HFF-Myc (cell line): ENCODE measurements at places on chromosomes 5 and 9.

DNA sequence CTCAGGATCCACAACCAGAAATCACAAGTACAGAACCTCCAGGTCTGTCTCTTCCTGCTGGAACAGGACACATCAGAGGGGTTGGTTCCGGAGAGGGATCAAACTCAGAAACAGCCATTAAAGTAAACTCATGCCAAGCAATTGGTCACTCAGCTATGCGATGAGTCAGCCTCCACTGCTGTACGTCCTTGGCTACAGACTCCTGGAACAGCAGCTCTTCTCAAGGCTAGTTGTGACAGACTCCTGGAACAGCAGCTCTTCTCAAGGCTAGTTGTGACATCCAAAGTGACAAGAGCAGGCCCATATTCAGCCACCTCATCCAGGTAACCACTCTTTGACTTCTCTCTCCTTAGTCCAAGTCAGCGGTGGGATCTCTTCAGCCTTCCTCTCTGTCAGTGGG is at the start of gene SPINK13:
TSS of gene SPINK13 (plus strand) at position 229 of the 400 bp plus-strand sequence. CDS start 1,279 bp downstream, outside the sequence.
- DNase-seq: no peak

DNA sequence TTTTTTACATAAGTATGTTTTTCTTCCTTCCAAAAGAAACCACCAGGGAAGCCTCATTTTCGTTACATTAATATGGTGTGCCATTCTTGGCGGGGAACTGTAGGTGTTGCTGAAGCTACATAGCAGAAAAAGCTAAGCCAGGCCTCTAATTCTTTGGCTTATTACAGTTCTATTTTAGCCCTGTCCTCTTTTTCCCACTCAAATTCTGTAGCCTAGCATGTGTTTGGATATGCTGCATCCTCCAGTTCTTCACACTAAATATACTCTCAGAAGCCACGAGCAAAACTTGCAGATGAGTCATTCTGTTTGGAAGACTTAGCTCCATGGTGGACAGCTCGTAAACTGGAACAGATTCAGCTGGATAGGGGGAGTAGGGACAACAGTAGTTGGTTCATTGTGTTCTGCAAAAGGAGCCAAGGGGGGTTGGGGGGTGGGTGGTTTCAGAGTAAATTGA is 369.4 kb downstream of the TMEM161B start:
- DNase-seq: no peak

DNA sequence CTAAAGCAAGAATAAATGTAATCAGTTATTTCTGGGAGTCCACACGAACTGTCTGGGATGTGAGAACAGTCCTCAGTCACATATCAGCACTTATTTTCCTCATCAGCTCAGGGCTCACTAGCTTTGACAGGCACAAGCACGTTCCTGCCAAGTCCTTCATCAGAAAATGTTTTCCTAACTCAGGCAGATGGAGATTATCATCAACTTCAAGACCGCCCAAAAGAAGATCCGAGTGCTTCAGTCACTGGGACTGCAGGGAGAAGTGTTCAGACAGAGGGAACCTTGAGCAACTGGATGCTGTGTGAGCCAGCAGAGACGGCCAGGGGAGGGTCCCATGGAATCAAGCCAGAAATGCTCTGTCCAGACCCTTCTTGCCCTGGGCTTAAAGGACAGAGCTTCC is 189.4 kb downstream of the NXNL2 start:
- DNase-seq: no peak

DNA sequence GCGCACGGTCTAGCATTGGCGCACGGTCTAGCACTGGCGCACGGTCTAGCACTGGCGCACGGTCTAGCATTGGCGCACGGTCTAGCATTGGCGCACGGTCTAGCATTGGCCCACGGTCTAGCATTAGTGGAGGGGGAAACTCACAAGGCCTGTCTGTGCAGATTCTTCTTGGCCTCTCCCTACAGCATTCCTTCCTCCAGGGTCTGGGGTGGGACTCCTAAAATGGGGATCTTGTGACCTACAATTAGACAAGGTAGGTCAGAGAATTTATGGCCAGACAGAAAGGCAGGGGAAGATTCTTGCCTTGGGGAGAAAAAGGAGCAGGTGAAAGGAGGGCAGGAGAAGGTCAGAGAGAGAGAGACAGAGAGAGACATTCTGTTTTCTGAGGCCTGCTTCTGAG is 5.4 kb upstream of the GBGT1 start:
- DNase-seq: no peak

DNA sequence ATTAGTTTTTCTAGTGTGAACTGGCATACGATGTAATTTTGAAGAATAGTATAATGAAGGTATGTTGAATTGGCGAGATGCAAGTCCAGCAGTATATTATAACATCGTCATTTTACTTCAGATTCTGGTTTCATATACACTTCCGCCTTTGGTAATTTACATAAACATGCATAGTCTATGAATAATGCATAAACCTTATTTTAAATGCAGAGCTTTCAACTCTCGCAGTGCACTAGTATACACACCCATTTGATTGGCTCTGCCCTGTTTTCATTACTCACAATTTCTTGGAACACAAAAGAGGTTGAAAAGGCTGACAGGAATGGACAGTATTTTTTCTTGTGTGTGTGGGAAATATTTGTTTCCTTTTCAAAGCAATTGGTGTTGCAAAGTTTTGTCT is 128.9 kb upstream of the CCNH start:
- no peak for DNase-seq

GRCh38 chr5:32866138-32866537 is 155.0 kb downstream of the NPR3 start:
- no peak for DNase-seq

DNA sequence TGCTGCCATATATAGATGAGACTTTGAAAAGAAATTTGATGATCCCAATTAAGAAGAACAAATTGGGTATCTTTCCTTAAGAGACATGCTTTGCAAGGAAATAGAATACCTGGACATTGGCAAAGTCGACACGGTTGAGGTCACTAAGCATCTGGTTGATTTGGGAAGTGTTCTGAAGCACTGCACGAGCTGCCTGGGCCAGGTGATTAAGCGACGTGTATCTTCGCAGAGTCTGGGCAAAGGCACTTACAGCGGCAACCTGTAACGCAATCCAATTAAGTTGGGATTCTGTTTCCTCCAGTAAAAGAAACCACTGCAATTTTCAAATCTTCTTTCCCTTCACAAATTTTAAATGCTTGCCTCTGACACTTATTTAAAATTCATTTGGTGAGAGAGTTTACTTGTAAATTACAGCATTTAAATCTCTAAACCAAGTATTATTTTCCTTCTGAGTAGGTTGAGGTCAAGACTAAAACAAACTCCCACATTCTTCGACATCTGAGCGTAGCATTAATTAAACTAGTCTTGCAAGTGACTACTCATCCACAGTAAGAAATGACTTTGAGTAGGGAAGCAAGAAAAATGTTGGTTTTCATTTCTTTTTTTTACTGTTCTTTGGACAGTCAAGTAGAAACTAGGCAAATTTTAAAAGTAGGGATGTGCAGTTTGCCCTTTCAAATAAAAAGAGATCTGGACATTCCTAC is 262.8 kb downstream of the RFX3 start:
- no peak for DNase-seq

GRCh38 chr5:153490118-153491037 is at the start of gene GRIA1:
Gene GRIA1, plus strand, starts transcription at chr5:153490670.
- no peak for DNase-seq

DNA sequence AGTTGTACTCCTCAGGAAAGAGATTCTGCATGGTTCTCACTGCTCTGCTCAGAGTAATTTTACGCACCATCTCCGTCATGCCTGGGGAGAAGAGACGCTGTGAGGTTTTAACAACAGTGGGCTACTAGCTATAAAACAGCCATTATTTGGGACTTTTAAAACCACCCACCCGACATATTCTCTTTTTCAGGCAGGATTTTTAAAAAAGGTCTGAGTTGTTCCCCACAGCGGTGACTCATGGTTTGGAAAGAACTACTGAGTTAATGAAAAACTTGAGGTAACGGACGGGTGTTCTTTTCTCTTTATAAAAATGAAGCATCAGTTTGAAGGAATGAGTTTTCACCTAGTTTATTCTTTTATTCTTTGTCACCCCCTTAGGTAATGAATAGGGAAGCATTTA is 61.3 kb downstream of the TTLL11 start:
- DNase-seq: no peak

GRCh38 chr5:73267766-73268435 is 94.9 kb downstream of the TMEM174 start:
- DNase-seq: no peak

DNA sequence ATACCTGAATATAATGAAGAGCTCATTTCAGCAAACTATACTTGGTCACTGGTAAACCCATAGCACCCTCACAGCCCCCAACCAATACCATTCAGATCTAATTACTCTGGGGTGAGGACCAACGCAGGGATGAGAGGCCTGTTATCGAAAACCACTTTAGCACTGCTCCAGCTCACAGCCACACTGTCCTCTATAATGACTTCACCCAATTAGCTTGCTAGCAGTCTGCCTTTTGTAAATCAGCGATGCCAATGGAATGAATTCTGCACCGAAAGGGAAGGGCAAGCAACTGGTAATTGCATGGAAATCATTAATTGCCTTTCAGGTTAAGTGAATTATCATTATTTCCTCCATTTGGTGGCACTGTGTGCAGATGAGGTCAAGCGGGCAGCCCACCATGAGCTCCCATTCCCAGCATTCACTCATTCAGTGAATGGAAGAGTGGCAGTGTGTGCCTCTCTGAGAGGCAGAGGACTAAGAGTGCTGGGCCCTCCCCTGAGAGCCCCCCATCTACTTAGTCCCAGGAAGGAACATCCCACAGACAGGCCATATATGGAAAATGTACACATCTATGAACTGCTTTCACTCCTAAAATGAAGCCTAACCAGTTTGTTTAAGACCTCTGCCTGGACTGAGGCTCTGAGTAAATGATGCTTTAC is 262.1 kb downstream of the SPOCK1 start:
- DNase-seq: no peak

GRCh38 chr5:180470966-180471582 is 23.1 kb upstream of the CNOT6 start:
- no peak for DNase-seq

DNA sequence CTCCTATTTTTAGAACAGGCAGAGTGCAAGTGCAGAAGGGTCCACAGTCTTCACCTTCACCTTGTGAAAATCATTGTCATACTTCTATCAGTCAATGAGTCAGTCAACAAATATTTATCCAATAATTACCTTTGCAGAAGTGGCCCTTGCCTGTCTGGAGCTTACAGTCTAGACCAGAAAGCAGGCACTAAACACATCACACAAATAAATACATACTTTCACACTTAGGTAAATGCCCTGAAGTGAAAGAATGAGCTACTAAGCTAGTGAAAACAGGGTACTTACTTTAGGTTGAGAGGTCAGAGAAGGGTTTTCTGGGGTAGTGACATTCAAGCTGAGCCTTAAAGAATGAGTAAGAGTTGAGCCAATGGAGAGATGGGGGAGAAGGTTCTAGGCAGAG is 421.9 kb upstream of the ADAMTSL1 start:
- no peak for DNase-seq

- DNase-seq: no peak
Observed at GRCh38 chr5:78768781-78769380, 120.3 kb upstream of the LHFPL2 start.

DNA sequence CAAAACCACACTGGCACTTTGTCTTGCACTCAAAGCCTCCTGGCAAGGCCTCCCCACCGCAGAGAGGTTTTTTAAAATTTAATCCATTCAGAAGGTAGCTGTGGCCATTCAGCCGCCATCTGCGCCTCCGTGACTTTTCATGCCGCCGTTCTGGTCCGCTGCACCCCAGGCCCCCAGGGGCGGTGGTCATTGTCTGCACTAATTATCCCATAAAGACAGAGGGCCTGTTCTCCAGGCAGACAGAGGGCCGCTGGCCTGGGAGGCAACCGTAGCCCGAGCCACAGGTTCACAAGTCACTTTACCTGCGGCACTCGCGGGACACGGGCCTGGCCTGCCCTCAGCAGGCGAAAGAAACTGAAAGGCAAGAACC is 49.4 kb downstream of the EXD3 start:
- no peak for DNase-seq

DNA sequence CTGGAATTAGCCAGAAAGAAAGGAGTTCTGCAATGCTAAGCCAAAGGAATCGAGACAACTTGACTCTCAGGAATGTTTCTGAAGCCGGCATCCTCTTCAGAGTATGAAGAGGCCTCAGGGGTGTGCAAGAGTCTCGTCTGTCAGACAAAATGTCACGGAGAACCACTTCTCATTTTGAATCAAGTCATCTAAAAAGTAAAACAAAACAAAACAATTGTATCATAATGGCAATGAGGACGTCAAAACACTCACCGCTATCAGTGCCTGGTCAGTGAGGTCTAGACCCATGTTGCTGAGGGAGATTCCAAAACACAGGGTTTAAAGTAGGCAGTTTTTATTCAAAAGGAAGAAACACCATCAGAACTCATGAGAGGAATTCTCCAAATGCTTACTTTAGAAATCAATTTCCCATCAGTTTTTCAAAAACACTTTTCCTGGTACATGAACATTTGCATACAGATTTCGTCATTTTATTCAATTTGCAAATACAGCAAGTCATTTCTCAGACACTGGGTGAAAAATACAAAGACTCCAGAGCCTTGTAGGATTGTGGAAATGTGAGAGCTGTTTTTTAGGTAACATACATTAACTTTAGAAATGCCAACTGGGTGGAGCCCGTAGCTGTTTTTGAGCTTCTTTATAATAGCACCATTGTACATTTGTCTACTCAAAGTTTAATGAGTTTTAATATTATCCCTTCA is 89.5 kb upstream of the MAP3K1 start:
- DNase-seq: no peak

DNA sequence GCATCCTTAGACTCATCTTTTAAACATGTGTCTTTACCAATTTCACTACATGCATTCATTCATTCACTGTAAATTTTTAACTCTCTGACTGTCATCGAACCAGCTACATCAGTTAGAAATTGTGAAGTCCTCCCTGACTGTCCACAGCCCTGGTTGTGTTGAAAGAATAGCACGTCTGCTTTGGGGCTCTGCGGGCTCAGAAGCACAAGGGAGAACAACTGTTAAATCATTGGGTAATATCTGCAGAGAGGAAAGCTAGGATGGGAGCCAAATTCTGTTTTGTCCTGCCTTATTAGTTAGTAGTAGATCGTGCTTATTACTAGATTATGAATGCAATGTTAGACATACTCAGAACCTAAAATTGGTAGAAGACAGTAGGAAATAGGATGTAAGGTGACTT is 26.3 kb upstream of the FAM120AOS start:
- no peak for DNase-seq

DNA sequence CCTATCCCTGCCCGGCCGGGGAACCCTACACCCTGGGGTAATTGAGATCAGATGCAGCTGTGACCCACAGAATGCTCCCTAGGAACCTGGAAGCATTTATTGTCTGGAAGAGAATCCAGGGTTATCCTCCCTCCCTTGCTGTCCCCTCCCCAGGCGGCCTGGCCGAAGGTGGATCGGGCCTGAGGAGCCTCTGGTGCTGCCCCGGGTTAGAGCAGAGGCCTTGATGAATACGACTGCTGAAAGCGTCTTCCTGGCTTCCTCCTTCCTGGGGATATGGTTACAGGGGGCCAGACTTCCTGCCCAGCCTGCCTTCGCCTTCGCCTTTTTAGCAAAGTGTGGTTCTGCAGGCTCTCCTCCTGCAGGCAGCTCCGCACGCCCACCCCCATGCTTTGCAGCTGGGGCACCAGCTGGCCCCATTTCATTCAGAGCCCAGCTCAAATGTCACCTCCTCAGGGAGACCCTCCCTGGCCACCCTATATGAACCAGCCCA is 22.5 kb upstream of the PTGS1 start:
- no peak for DNase-seq

- DNase-seq: no peak
Observed at GRCh38 chr5:141547488-141547887, 58.6 kb downstream of the PCDHGC5 start.
